Dermis microvascular lymphatic vessel endothelial cell (primary cell): ENCODE measurements at places on chromosomes 2 and 18. TPM values are rescaled to one million over a fixed set of nuclear protein-coding genes. Genes with fewer than 3 reads are reported as not detected.

DNA sequence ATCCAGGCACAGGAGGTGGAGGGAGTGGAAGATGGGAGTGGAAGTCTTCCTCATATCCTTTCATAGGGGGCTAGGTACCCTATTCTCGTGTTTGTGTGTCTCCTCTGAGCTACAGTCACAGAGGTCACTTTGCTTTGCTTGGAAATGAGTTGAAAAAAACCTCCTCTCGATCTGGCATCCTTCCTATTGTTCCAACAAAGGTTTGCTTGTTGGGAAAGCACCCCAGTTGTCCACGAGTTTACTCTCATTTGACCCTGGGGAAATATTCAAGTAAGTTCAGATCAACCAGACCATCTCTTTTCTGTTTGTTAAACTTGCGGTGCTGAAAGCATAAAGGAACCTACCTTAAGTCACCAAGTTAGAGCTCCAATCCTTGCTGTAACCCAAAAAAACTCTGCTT lies 59.3 kb downstream of the ARHGEF33 start:
- no peak for DNase-seq

SERPINB2 gene
- not detected in 2 replicates for total RNA-seq

DNA sequence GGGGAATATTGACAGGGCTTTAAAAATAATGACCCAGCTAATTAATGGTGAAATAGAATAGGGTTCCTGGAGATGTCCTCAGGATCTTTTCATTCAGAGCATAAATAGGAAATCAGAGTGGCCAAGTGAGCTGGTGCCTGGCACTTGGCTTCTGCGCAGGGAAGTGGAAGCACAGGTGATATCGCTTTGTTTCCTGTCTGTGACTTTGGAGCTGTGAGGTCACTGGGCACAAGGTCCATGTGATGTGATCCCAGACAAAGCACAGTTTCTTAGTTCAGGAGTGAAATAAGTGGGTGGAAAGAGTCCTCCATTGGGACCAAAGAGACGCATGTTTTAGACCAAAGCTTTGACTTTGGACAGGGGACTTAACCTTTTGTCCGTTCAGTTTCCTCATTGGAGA lies 338.3 kb downstream of the CYRIA start:
- no peak for DNase-seq

- no peak for DNase-seq
These were observed 31.9 kb downstream of the SH3RF3 start for GRCh38 chr2:109160714-109161440.

DNA sequence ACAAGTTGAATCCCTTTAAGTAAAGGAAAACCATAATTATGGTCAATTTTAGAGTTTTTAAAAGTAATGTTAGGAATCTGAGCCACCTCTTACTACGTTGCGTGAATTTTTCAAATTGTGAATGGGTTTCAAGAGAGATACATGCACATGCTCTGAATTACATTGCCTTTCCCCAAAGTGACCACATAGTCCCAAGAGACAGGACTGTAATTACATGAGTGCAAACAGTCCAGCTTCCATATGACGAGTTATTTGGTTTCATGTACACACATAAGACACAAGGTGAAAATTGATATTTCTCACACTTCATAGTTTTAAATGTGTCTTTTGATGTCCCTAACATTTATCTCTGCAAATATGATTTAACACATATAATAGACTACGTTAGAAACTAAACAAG lies 850.8 kb downstream of the LRP1B start:
- DNase-seq, result no peak

- DNase-seq, result peak; percentile 90
These were observed 284.5 kb downstream of the PRKCE start for GRCh38 chr2:45935791-45936622.

ACKR3 gene
- 6.8 and 20.7 TPM in 2 replicates for total RNA-seq
